ENCODE measurements at places on chromosomes 7 and 10. TPM values are rescaled to one million over a fixed set of nuclear protein-coding genes. Genes with fewer than 3 reads are reported as not detected.

The FAM221A gene
- 15.9 TPM for total RNA-seq

The TLX1 gene
- not detected for total RNA-seq

The SPDYE16 gene
- total RNA-seq, result 0.41 TPM

The NOS3 gene
- total RNA-seq, result 0.82 TPM

The CAMK2B gene
- 99.5 TPM for total RNA-seq
